Frontal cortex (tissue), 4 donors: ENCODE measurements at places on chromosomes 6 and 20.

- DNase-seq, result no peak
Measured at GRCh38 chr20:9269280-9269971, 200.5 kb downstream of the PLCB4 start.

GRCh38 chr6:17161076-17161475 lies 59.2 kb downstream of the STMND1 start:
- no peak for DNase-seq

DNA sequence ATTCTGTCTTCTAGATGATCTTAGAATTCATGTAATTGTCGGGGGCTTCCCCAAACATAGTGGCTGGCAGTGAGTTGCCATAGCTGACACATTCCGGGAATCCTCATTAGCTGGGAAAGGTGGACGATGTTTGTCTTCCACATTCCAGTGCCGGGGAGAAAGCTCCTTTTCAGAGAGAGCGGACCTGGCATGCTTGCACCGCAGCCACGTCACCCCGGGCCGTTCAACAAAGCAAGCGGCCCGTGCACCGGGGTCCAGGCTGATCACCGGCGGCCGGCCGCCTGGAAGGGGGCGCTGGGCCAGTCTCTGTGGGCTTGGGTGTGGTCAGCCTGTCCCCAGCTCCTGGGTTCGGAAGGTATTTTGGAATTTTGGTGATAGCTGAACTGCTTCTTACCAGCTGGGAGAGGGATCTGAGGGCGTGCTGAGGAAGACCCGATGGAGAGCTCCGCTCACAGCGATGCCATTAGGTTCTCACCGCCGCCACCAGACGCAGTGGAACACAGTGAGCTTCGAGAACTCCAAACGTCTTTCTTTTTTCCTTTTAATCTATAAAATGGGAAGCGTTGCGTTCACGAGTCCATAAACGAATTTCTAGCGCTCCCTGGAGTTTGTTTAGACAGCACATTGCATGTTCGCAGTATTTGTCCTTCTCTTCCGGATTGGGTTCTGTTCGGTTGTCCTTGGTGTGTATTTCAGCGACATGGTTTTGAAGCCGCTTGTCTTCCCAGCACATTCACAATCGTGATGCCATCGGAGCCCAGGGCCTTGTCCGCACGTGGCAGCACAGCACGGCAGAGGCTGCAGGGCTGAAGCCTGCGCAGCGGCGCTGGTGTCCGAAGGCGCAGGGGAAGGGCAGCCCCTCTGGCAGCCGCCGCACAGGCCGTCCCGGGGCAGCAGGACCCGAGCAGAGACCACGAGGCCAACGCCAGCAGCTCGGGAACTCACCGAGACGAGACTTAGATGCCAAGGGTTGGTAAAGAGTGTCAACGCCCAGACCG lies 557.6 kb downstream of the QKI start:
- no peak for DNase-seq

- DNase-seq, result no peak
Measured at GRCh38 chr6:122713138-122713537, 66.4 kb upstream of the FABP7 start.

DNA sequence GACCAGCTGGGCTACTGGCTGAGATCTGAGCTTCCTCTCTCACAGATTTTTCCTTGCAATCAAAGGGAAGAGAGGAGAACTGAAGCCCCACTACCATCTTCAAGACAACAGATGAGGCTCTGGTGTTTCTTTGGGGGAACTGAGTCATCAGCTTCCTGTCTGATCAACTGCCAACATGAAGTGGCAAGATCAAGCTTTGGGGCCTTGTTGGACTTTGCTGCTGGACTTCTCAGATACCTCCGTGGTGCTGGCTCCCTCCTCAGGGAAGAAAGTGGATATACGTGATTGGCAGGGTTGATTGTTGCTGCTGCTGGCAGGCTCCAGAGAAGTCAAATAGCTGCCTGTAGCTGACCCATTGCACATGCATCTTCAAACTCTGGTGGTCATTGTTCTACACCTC lies 3.6 kb upstream of the TOX2 start:
- no peak for DNase-seq

- DNase-seq, result peak; percentile 56
Measured at GRCh38 chr20:5222919-5223634, 93.7 kb downstream of the PROKR2 start.

DNA sequence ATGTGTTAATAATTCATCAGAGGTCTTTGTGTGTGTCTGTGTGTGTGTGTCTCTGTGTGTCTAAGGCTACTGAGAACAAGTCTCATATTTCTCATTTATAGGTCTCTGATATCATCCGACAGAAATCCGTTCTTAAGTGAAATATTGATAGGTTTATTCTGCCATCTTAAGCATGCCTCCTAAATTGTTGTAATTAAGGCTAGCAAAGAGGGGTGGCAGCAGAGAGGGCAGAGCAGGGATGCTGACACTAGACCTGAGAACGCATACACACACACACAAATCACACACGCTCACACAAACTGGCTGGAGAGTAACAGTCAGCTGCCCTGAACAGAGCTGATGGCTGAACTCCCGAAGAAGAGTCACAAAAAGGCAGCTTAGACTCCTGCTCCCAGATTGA lies 84.9 kb upstream of the LRFN2 start:
- DNase-seq, result no peak

GRCh38 chr6:90087106-90087833 lies 193.0 kb downstream of the GJA10 start:
- no peak for DNase-seq

DNA sequence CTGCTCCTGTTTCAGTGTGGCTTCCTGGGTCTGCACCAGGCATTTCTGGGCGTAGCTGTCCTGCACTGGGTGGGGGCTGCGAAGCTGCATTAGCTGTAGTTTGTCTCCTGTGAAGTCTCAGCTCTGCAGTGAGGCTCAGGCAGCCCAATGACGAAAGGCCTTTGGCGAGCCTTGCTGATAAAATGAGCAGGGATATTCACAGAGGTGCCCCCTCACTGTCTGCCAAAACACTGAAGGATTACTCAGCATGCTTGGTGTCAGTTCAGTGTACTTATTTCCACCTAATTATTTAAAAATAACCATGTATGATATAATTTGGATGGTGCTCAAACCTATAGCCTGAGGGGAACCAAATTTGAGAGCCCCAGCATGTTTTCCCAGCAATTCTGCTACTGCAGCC lies 73.5 kb downstream of the ECT2L start:
- DNase-seq, result no peak

DNA sequence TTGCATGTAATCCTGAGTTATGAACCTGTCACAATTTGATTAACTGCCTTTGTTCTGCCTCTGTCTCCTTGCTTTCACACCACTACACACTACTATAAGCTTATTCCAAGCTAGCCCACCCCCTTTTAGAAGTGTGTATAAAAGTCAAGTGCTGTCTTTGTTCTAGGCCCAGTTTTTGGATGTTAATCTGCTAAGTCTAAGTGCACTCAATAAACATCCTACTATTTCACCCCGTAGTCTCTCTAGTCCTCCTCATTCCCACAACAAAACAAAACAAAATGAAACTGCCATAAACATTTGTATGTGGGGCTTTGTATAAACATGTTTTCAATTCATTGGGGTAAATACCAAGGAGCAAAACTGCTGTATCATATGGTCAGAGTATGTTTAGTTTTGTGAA lies 16.1 kb upstream of the SPACA1 start:
- no peak for DNase-seq
